ENCODE measurements at places on chromosomes 3 and 15.

DNA sequence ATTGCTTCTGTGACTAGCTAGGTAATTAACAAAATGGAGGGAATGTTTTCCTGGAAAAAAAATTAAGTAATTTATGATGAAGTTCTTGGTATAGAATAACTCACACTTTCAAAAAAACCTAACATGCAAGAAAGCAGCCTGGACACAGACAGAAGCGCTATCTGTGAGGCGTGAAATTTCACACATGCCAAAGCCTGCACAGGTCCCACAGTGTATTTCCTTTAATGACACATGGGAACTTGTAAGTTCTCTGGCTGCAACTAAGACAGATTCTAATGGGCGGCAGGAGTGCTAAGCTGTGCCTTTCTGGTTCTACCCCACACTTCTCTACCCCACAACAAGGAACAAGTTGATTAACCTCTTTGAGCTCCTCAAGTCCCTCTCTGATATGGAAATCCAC lies 84.9 kb upstream of the NEO1 start:
- no peak for DNase-seq

- no peak for DNase-seq
Observed at GRCh38 chr3:58249358-58250092, 11.9 kb downstream of the ABHD6 start.

DNA sequence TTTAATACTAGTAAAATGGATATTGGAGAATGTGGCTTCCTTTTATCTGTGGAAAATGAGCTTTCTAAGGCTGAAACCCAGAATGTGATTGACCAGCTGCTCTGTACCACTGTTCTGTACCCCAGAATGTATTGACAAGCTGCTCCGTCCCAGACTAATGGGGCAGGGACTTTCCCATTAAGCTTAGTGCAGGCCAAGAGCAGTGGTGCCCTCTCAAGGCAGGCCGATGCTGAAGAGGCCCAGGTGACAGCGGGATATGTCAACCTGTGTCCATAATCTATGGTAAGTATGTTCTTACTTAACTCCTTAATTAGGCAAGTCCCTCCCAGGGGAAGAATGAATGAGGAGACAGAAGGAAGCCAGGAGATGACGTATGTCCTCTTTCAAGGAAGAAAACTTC lies 31.1 kb downstream of the SGO1 start:
- DNase-seq = no peak

DNA sequence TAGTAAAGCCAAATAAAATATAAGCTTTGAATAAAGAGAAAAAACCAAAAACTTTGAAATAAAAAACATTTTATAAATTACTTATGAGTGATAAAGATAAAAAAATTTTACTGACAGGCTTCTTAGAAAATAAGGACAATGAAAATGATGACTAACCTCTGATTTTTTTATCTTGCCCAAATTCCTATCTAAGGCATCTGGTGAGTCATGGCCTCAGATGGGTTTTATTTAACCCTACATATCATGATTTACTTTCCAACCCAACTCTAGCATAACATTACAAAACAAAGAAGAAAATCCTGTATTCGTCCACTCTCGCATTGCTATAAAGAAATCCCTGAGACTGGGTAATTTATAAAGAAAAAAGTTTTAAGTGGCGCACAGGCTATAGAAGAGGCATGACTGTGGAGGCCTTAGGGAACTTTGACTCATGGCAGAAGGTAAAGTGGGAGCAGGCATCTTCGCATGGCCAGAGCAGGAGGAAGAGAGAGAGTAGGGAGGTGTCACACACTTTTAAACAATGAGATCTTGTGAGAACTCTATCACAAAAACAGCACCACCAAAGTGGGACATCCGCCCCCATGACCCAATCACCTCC lies 152.1 kb downstream of the NEK10 start:
- DNase-seq = peak; percentile 77

DNA sequence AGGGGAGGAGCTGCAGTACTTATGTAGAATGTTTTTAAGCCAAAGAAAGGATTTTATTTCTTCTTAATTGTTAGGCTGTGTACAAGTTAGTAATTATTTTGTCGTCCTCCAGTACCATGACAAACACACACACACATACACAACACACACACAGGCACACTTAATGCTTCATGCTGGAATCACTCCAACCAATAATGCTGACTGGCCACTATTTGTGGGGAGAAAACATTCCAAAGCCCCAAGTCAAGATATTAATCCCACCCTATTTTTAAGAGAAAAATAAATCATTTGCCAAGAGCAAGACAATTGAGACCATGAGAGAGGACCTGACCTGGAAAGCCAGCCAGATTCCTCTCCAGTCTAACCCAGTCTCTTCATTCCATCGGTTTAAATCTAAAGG lies 51.8 kb upstream of the TMCO5A start:
- DNase-seq = no peak

DNA sequence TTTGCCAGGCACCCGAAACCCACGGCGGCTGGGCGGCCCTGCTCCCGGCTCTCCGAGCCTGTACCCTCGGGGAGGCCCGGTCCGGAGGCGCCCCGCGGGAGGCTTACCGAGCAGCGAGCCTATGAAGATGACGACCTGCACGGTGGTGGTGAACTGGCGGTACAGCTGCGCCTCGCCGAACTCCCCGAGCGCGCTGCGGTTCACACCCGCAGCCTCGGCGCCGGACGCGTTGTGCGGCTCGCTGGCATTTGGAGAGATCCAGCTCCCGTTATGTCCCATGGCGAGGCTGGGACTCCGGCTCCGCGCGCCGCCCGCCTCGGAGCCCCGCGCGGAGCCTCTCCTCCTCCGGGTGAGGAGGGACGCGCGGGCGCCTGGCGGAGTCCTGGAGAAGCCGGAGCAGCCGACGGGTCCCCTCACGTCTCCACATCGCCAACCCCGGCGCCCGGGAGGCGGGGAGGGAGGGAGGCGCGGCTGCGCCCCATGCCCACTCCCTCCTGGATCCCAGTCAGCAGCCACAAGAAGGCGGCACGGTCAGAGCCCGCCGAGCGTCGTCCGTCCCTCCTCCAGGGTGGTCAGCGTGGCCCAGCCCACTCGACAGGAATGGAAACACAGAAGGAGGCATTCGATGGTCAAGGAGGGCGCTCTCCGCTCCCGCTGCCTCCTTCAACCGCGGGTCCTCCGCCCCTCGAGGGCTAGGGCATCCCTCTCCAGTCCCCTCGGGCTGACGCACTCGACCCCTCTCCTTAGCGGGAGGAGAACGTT lies at the start of gene GPR176:
Gene GPR176 (minus strand): TSS at position 519 of the 762 bp plus-strand sequence. CDS start 240 bp downstream, at position 279.
- DNase-seq = no peak
